ENCODE measurements at places on chromosomes 16 and 17.

- DNase-seq: no peak
Measured at GRCh38 chr17:21268596-21269188, 15.5 kb upstream of the NATD1 start.

DNA sequence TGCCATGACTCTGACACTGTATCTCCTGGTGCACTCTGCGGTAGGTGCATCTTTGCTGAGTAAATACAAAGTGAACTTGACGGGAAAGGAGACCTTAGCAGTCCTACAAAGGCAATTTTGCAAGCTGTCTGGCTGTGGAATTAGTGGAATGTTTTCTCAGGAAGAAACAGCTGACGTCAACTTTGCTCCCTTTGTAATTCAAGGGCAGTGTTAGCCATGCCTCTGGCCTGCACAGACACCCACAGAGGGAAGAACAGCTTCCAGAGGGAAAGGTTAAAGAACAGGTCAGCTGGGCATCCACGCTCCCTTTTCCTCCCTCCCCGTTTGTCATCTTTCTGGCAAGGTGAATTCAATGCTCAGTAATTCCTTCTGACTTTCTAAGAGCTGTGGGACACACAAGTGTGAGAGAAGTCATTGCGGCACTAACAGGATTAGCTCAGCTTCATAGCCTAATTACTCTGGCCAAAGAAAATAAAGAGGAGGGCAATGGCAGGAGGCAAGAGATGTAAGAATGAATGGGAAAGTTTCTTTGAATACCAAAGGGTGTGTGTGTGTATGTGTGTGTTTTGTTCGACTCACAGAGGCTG lies 476.9 kb upstream of the GOT2 start:
- no peak for DNase-seq

GRCh38 chr17:44593156-44593555 lies 35.9 kb downstream of the FZD2 start:
- no peak for DNase-seq

DNA sequence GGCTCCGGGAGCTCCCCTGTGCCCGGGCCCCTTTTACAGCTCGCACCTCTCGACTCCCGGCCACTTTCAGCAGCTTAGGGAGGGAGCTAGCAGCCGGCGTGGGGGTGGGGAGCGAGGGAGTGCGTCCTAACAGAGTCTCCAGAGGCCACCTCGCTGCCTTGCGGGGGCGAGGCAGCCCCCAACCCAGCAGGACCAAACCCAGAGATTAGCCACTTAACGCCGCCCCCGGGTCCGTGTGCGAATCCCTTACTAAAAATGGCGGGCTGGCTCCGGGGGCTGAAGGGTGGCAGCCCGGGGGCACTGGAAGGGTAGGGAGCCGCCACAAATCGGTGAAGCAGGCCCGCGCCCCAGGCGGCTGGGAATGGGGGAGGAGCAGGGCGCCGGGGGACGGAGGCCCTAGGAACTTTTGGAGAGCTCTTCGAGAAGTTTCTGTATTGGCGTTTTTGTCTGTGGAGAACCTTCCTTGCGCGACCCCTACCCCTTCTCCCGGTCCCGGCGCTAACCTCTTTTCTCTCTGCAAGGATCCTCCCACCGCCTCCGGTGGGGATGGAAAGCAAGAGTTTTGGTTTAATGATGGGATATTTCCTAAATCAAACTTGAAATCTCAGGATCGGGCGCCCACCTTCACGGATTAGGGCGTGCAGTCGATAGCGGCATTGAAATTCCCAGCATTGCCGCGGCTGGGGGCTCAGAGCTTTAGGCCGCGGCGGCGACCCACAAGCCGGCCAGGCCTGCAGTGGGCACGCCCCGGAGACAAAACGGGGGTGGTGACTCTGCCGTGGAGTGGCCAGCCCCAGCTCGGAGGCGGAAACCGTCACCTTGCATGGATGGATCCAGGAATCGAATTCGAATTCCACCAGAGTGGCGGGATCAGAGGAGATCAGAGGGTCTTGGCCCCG lies 793 bp upstream of the IRX3 start:
- peak; percentile 51 for DNase-seq

GRCh38 chr16:71826533-71827017 lies 17.9 kb upstream of the AP1G1 start:
- no peak for DNase-seq

DNA sequence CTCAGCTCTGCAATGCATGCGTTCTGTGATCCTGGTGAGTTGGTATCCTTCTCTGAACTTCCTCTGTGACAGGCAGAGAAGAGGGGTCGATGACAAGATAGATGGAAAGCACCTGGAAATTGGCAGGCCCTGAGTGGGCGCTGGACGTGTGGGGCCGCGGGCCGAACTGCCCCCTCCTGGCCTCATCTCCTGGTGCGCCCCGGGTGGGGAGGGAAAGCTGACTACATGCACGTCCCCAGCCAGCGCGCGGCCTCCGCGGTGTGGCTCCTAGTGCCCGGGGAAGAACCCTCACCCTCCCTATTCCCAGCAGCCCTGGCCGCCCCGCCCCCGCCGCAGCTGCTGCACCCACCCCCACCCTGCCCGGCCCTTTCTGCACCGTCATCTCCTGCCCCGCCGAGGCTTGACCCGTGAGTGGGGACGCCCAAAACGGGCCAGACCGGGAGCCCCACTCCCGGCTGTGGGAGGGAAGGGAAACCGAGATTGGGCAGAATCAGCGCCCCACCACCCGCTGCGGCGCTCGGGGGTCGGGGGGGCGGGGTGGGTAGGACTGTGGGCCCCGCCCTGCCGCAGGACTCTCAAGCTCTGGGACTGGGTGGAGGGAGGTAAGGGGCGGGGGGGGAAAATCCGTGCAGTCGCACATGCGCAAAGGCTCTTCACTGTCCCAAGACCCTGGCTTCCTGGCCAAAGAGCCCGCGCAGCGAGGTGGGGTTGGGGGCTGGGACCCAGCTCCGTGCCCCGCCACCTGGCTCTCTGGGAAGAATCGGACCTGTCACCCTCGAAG lies at the start of gene NOL3:
Gene NOL3, plus strand, starts transcription at position 371 of the 781 bp plus-strand sequence.
- peak; percentile 91 for DNase-seq

DNA sequence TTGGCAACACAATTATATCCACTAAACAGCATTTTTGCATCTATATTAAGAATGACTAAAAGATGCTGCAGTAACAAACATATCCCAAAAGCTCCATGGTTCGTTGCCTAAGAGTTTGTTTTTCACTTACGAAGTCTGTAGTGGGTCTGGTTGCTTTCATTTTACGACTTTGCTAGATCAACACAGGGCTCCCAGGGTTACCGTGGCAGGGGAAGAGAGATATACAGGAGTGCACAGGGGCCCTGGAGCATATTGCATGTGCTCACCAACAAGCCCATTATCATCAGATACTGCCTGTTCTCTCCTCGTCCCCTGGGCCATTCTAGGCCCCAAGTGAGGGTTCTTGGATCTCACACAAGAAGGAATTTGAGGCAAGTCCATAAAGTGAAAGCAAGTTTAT lies 3.1 kb upstream of the MMP2 start:
- DNase-seq: no peak

DNA sequence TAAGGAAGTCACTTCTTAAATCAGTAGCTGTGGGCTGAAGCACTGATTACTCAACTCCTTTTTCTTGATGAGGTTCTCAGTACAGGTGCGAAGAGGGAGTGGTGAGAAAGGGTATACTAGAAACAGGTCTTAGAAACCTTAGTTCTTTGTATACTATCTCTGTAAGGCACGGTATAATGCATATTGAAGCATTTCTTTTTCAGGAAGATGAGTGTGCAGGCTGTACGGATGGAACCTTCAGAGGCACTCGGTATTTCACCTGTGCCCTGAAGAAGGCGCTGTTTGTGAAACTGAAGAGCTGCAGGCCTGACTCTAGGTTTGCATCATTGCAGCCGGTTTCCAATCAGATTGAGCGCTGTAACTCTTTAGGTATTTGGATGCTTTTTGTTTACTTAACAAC lies 39.2 kb downstream of the CYLD start:
- no peak for DNase-seq

DNA sequence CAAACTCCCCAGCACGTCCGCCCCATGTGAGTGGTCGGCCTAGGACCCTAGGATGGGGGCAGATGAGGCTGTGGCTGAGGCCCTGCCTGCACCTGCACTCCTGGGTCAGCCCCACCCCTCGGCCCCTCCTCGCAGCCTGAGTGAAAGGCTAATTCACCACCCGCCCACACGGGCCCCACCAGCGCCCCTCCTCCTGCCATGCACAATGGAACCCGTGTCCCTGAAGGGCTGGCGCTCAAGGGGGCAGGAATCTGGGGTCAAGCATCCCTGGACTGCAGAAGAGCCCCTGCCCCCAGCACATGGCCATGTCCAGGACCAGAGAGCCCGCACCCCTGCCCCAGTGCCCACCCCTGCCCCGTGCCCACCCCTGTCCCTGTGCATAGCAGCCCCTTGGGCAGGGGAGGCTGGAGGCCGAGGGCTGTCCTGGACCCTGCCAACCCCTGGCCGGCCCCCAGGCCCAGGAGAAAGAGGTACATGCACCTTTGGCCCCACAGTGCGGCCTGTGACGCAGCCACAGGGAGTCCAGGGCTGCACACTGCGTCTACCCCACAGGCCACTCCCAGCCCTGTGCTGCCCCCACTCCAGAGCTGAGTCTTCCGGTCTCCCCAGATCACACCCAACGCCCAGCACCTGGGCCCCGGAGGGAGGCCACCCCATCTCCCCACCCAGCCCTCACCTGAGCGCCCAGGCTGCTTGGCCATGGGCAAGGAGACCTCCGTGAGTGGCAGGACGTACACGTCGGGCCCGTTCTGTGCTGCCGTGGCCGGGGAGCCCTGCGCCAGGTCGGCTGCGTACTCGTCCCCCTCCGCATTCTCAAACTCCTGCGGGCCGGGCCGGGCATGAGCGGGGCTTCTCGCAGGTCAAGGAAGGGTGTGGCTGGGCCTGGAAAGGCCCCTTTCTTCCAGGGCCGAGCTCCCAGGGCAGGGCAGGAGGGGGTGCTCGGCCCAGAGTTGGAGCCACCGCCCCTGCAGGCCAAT lies 34.6 kb upstream of the PVALEF start:
- DNase-seq: no peak

DNA sequence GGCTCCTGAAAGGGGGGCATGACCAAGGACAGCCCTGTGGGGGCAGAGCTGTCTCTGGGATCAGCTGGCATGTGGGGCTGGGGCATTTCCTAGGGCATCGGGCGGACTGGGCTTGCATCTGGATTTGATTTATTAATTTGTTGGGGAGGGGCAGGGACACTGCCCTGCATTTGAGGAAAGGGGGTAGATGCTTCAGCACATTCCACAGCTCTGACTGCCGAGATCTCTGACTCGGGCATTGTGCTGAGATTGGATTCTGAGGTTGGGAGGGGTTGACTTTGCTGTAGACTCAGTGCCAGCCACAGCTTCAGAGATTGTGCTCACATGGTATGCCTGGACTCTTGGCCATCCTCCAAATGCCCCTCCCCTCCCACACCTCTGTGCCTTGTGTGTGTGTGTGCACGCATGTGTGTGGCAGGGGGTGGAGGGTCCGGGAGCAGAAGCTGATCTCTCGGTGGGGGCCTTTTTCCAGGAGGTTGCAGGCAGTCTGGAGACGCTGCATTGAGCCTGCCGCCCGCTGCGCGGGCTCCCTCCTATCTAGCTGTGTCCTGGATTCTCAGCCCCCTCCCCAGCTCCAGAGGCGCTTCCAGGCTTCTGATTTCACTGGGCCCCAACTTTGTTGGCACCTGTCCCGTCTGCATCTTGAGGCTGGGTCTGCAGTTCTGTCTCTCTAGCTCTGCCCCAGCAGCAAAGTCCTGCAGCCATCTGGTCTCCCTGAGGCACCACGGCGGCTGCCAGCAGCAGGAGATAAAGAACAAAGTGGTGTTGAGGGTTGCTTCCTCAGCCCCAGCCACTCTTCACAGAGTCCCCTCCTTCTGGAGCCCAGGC lies 14.9 kb downstream of the IGFBP4 start:
- no peak for DNase-seq

- peak; percentile 68 for DNase-seq
Measured at GRCh38 chr16:88569614-88569984, 604 bp upstream of the ZC3H18 start.

DNA sequence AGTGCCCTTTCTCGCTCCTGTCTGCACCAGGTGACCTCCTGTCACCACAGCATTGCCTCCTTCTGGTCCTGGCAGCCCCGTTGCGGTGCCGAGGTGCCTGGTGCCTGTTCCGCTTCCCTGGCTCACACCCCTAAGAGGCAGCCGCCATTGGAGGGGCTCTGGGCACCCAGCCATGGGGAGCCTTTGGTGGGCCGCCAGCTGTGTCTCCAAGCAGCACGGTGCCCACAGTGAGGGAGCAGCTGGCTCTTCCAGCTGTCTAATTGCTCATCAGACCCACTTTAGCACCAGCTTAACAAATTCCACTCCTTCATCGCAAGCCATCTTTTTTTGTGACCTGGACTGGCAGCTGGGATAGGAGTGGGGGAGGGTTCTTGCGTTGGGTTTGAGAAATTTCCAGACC lies 276.1 kb downstream of the SNX29 start:
- no peak for DNase-seq

- DNase-seq: no peak
Measured at GRCh38 chr16:85320677-85321385, 208.6 kb upstream of the CIBAR2 start.

DNA sequence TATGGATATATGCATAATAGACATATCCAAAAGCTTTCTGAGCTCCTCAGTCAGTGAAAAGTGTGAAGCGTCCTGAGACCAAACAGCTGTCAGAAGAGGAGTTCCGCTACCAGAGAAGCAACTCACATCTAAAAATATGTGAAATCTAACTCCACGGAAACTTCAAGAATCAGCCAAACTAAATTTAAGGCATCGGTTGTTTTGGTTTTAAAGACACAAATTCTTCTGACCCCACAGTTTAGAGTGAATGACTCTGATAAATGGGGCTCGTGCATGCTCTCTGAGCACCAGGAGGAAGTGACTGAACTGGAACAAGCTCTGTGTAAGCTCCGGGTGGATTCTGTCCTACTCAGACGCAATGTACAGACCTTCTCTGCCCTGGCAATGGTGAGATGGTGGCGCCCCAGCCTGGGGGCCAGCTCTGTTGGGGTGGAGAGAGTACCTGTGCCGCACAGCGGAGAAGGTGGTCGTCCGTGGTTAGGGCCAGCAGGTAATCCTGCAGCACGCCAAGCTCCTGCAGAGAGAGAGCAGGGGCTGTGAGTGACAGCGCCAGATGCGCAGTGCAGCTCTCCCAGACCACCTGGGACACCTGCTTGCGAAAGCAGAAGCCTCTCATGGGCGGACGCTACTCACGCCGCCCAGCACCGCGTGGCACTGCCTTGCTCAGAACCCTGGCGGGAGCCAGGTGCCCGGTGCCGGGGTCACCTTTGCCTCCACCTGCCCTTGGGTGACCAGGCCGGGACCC lies 44.4 kb upstream of the ATP2A3 start:
- no peak for DNase-seq

GRCh38 chr17:51587516-51587915 lies 327.2 kb downstream of the UTP18 start:
- DNase-seq: no peak

Measured in HuH-7.5 (cell line).